ENCODE measurements at places on chromosomes 6 and 20. TPM values are rescaled to one million over a fixed set of nuclear protein-coding genes. Genes with fewer than 3 reads are reported as not detected.

MEP1A gene
- not detected for total RNA-seq

RAET1L gene
- not detected for total RNA-seq

ZNF165 gene
- 6.1 TPM for total RNA-seq

IYD gene
- not detected for total RNA-seq

SLC16A10 gene
- 6.6 TPM for total RNA-seq

GMEB2 gene
- total RNA-seq, result 18.0 TPM

FOXQ1 gene
- total RNA-seq, result not detected

FAM209B gene
- 0.95 TPM for total RNA-seq

C6orf120 gene
- 10.7 TPM for total RNA-seq

RBM24 gene
- not detected for total RNA-seq

HLA-DPA1 gene
- 15.3 TPM for total RNA-seq
